ENCODE measurements at places on chromosomes 7 and 10.

DNA sequence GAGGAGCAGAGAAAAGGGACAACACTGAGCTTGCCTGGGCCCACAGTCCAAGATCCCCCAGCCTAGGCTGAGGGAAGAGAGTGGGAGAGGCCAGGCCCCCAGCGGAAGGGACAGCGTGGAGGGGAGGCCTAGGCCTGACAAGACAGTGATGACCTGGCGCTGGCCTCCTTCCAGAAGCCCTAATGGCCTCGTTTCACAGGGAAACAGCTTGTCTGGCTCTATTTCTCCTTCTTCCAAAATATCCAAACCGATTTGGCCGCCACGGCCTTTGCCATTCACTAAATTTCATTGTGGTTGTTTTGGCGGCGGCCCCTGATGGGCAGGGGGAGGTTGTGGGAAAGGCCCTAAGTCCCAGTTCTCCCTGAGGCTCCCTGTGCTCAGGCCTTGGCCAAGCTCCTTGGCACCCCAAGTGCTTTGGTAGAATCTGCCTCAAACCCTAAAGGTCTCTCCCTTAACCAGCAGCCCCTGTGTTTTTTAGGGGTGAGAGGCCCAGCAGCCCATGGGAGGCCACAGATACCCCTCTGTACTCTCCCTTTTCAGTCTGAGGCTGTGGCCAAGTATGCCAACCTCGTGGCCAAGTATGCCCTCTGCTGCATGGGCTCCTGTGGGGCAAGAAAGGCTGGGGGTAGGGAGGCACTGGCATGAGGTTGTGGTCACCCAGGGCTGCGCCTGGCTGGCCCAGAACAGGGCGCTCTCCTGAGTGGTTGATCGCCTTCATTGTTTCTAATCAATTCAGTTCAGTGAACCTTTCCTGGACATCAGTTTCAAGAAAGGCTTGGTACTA lies 37.3 kb downstream of the PAX2 start:
- no peak for DNase-seq

- no peak for DNase-seq
Observed at GRCh38 chr7:80826520-80827238, 92.2 kb downstream of the SEMA3C start.

- DNase-seq: no peak
Observed at GRCh38 chr7:37759526-37759925, 76.0 kb downstream of the GPR141 start.

GRCh38 chr7:106273009-106273668 lies 11.6 kb downstream of the NAMPT start:
- no peak for DNase-seq

- peak; percentile 30 for DNase-seq
Observed at GRCh38 chr10:55410415-55410885, 609.4 kb upstream of the PCDH15 start.

DNA sequence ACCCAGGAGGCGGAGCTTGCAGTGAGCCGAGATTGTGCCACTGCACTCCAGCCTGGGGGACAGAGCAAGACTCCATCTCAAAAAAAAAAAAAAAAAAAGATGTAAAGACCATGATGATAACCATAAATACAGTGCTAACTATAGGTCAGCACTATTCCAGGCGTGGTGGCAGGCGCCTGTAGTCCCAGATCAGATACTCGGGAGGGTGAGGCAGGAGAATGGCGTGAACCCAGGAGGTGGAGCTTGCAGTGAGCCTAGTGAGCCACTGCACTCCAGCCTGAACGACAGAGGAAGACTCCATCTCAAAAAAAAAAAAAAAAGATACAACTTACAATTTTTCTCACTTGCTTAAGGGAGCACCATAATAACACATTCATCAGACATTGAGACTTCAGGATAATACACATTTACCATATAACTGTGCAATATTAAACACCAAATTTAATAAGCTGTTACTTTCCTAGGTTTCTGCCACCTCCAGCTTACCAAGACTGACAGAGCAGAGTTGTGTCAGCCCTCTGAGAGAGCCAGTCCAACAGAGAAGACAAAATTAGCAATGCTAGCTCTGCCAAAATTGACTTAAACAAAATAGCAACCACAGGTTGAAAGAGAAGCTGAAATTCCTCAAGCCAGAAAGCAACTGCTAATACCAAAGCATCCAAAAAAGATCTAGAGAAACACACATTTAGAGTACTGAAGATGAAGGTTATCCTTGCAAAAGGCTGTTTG lies 8.2 kb downstream of the DNA2 start:
- DNase-seq: no peak

DNA sequence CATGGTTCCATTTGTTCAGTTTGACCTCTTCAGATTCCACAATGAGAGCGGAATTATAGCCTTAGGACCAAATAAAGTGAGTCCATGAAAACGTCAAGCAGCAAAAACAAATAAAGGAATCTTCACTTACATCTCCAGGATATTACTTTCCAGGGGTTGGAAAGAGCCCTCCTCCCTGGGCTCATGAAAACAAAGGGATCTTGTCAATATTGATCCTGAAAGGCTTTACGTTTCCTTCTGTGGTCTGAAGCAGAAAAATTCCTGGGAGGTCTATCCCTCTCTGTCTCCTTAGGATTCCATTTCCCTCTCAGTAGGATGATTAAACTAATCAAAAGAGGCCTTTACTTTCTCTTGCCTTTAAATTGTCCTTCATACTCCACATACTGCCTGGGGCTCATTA lies 293.5 kb downstream of the GPAM start:
- no peak for DNase-seq

DNA sequence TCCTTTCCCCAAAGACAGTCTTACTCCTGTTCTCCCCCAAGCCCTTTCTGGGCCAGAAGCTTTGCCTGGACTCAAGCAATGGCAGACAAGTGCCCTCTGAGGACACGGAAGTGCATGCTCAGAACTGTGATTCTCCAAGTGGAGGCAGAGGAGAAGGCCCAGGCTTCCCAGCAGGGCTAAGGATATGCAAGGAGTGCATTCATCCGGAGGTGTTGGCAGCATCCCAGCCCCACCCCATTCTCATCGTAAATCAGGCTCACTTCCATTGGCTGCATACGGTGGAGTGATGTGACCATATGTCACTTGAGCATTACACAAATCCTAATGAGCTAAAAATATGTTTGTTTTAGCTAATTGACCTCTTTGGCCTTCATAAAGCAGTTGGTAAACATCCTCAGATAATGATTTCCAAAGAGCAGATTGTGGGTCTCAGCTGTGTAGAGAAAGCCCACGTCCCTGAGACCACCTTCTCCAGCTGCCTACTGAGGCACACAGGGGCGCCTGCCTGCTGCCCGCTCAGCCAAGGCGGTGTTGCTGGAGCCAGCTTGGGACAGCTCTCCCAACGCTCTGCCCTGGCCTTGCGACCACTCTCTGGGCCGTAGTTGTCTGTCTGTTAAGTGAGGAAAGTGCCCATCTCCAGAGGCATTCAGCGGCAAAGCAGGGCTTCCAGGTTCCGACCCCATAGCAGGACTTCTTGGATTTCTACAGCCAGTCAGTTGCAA lies 1.4 kb upstream of the RBP3 start:
- DNase-seq: no peak

GRCh38 chr10:32374605-32375004 lies 27.6 kb upstream of the EPC1 start:
- DNase-seq: no peak

- DNase-seq: no peak
Observed at GRCh38 chr10:11875494-11876281, 52.5 kb downstream of the PROSER2 start.

DNA sequence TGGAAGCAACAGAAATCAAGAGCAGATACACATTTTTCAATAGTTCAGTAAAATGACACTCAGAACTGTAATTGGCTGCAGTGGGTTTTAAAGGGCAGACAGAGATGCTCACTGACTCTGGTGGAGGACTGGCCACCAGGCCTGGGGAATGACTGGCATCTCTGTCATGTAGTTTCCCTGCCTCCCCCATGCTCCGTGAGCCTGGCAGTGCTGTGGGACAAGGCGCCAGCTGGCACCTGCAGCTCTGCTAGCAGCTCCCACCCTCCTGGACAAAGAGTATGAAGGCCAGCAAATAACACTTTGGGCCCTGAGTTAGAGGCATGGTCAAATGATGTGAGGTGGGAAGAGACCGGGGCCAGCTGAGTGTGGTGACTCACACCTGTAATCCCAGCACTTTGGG lies 15.0 kb downstream of the TSPAN33 start:
- DNase-seq: no peak
